ENCODE measurements at places on chromosomes 13 and 19. TPM values are rescaled to one million over a fixed set of nuclear protein-coding genes. Genes with fewer than 3 reads are reported as not detected.
A peak's percentile ranks its signal among the peaks of the same experiment; 100 is the strongest.

- DNase-seq = no peak
Measured at GRCh38 chr13:31011901-31012654, 79.6 kb downstream of the TEX26 start.

- no peak for DNase-seq
Measured at GRCh38 chr13:93079294-93079693, 147.3 kb upstream of the GPC6 start.

Gene CGB8
- polyA plus RNA-seq = not detected

GRCh38 chr19:19491321-19492025 lies 23.9 kb downstream of the TSSK6 start:
- no peak for DNase-seq

DNA sequence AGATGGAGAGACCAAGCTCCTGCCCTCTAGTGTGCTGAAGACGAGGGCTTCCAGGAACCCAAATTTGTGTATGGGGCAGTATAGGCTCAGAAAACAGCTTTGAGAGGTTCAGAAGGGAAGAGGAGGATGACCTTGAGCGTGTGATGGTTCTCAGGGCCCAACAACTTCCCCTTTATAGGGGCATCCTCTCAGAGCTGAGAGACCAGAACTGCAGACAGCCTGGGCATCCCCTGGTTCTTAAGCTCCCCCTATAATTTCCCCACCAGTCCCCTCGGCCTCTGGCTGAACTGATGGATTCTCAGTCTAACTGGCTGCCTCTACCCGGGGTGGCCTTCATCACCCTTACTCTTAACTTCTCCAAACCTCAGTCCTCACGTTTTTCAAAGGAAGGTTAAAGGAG lies 167.5 kb downstream of the URI1 start:
- DNase-seq = no peak

- no peak for DNase-seq
Measured at GRCh38 chr19:6354098-6354674, 7.1 kb upstream of the CLPP start.

- DNase-seq = no peak
Measured at GRCh38 chr13:43783820-43784219, 3.0 kb downstream of the ENOX1 start.

DNA sequence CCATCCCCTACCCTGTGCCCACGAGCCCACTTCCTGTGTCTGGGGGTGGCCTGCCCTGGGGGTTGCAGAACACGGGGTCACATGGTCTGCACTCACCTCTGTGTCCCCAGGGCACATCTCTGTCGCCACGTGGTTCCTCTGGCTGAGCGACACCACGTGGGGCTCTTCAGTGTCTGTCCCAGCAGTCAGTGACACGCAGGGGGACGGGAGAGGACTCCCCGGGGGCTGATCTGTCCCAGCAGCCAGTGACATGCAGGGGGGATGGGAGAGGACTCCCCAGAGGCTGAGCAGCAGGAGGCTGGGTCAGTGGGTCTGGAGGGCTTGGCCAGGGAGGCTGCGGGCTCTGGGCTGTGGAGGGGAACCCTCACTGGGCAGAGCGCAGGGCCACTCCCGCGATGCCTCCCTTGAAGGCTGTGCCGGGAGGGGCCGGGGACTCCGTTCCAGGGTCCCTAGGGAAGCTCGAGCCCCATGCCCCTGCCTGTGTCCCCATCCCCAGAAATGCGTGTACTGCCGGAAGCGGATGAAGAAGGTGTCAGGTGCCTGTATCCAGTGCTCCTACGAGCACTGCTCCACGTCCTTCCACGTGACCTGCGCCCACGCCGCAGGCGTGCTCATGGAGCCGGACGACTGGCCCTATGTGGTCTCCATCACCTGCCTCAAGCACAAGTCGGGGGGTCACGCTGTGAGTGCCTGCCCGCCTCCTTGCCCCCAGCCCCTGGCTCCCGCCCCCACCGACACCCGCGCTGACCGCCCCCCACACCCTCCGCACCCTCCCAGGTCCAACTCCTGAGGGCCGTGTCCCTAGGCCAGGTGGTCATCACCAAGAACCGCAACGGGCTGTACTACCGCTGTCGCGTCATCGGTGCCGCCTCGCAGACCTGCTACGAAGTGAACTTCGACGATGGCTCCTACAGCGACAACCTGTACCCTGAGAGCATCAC lies 174.8 kb downstream of the KDM4B start:
- no peak for DNase-seq

Gene ZNF550
- polyA plus RNA-seq = 25.6 TPM

Gene ERVV-1
- polyA plus RNA-seq = not detected

DNA sequence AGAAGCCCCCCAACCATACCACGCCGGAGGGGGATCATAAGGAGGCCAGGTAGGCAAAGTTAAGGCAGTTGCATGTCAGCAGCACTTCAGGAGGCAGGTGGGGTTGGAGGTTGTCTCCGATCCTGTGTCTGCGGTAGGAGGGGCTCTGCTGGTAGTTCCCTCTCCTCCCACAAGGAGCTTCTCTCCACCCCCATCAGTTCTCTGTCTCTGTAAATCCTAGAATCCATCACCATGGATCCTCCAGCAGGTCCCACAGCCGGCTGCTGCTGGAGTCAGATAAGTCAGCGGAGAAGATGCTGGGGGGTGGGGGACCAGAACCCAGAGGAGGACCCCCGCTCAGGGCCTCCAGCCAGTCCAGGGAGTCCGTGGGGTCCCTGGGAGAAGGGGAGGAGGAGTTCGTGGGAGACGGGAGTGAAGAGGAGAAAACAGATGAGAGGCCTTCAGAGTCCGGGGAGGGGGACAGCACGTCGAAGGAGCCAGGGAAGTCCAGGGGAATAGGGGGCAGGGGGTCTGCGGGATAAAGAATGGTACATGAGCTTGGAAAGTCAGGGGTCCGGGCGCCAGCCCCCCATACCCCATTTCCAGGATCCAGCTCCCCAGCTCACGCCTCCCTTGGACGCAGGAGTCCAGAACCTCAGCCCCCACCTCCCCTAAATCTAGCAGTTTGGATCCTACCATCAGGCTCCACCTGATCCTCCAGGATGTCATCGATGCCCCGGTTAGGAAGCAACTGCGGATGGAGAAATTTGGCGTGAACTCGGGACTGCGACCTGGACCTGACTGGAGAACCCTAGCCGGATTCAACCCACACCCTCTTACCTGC lies 6.3 kb downstream of the MAMSTR start:
- no peak for DNase-seq

- DNase-seq = no peak
Measured at GRCh38 chr13:85332615-85333014, 466.6 kb downstream of the SLITRK6 start.

DNA sequence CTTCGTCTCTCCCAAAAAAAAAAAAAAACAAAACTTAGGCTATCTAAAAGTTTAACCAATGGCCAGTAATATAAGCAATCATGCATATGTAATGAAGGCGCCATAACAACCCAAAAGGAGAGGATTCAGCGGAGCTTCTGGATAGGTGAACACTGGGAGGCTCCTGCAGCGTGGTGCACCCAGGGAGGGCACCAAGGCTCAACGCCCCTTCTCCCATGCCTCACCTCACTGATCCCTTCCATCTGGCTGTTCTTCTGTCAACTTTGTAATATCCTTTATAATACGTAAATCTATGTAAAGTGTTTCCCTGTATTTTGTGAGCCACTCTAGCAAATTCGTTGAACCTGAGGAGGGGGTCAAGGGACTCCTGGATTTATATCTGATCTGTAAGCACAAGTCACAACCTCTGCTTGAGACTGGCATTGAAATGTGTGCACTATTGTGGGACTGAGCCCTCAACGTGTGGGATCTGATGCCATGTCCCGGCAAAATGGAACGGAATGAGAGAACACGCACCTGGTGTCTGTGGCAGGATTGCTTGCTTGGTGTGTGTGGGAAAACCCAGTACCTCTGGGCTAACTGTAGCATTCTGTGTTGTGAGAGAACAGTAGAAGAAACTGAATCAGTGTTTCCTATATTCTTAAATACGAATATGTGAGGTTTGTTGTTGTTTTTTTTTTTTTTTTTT lies 521 bp upstream of the ZNF665 start:
- DNase-seq = no peak

Gene C1QTNF9B
- 0.33 TPM for polyA plus RNA-seq

Gene ZNF677
- 51.9 TPM for polyA plus RNA-seq

DNA sequence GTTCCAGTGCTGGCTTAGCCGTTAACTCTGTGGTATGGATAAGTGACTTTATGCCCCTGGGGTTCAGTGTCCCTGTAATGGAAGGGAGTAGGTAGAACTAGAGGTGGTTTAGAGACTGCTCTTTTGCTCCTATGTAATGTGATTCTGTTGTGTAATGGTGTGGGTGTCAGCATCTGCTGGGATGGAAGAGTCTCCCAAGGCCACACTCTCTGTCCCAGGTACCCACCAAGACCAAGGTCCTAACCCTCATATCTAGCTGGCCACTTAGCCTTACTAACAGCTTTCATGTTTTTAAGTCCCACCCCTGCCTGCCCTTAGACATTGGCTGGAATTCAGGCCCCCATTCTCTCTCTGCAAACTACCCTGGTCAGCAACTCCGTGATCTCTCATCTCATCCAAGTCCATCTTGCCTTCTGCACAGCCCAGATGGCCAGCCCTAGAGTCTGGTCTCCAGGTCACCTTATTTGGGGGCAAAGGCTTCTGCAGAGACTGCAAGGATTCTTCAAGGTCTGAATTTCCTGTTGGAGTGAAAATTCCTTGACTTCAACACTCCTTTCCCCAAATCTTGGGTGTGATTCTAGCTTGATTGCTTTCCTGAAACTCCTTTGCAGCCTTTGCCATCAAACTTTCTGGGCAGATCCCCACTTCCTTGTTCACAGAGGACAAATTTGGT lies 48.4 kb downstream of the SERP2 start:
- DNase-seq = no peak

Gene HSD17B14
- 24.0 TPM for polyA plus RNA-seq

Gene KIR2DL3
- polyA plus RNA-seq = not detected

Gene VSTM1
- not detected for polyA plus RNA-seq

DNA sequence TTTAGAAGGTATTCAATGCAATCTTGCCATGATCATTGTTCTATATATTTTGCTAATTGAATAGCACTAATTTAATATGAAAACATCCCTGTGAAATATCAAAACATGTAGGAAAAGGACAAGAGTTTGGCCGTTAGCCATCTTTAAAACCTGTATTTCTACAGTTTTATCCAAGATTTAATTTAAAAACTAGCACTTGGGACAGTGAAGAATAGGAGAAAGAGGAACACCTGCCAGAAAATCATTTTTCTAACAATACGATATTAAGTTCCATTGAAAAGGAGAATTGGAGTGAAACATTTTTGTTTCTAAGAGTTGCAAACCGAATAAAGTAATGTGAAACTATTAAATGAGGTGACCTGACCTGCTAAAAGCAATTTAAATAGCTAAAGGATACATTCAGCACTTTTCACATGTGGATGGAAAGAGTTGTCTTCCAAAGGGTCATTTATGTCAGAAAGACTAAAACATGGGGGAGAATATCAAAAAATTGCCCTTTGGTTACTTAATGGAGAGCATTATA lies 1673.6 kb upstream of the MIR17HG start:
- DNase-seq = no peak

Gene LHB
- polyA plus RNA-seq = not detected

Gene NLRP7
- polyA plus RNA-seq = not detected

DNA sequence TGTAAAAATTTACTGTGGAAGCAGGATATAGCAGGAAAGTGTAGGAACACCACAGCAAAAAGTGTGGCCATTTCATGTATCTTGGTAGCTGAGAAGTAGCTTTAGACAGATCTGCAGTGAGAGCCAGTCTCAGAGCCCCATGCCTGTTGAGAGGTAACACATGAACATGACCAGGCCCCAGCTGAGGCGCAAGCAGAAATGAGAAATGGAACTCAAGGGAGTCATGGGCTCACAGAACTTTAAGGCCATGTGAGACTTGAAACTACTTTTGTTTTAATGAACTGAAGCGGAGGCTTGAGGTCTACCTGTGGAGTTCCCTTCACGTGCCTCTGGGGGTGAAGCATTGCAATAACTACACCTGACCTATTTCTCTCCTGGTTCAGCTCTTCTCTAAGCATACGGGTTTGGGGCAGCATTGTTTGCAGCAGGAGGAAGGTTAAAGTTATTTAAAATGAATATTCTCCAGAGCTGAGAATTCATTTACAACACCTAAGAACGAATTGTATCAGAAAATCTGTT lies 3.3 kb downstream of the MYO16 start:
- DNase-seq = no peak

Gene MCF2L
- 26.3 TPM for polyA plus RNA-seq

Gene TMEM150B
- 1.6 TPM for polyA plus RNA-seq

DNA sequence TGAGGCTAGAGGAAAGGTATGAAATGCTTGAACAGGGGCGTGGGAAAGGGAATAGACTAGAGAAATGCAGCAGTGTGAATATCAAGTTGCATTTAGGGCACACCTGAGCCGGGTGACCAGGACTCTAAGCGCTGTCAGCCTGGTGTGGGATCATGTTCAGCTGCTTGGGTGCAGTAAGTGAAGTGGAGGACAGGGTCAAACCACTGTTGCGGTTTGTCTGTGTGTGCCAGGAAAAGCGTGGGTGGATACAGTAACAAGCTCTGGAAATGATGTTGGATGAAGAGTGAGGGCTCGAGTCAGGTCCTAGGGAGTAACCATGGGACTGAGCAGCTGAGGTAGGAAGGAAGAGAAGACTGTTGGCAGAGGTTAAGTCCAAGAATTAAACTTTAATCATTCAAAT lies 15.8 kb downstream of the DGKH start:
- DNase-seq = no peak

DNA sequence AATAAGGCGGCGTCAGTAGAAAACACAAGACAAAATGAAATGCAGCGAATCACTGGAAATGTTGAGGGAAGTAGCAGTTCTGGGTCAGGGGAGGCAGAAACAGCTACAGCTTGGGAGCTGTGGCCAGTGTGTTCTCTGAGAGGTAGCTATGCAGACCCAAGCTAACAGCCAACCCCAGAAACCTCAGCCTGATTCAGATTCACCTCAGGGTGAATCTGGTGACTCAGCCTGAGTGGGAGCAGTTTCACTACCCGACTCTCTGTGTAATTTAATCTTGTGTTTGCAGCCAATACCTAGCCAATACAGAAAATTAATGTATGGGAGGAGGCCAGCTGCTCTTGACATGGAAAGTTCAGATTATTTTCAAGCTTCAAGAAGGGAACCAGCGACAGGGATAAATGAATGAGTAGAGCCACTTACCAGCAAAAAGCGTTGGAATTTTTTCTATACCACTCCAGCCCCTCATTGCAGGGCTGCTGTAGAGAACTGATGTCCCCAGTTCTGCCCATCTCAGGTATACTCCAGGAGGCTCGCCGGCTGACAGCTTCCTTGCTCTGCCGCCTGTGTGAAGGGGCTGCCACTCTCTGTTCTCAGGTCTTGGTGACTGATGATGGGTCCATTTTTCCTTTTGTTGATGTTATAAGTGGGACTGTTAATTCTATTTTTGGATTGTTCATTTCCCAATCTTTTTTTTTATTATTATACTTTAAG lies 8.9 kb downstream of the IGFL3 start:
- no peak for DNase-seq

Gene SYNGR4
- 0.67 TPM for polyA plus RNA-seq

DNA sequence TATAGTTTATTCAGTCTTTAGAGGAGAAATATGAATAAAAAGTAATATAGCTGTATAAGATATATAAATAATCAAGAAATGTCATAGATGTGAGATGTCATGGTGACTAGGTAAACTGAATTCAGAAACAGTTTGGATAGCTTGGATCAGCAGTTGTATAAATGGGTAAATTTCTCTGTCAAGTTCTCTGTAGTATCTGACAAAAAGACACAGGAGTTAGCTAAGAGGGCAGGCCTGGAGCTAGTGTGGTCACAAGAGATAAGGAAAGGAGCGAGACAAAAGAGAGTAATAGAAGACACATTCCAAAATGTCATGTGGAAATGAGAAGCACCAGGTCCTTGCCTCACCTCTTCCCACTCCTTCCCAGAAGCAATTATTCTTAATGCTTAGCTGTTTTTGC lies 349.0 kb downstream of the LMO7 start:
- no peak for DNase-seq

- DNase-seq = peak; percentile 35
Measured at GRCh38 chr13:79869326-79869725, 388.4 kb downstream of the NDFIP2 start.

Gene F7
- 2.6 TPM for polyA plus RNA-seq

GRCh38 chr13:69124996-69125395 lies 982.6 kb upstream of the ATXN8OS start:
- no peak for DNase-seq

All from right renal cortex interstitium (tissue), 3 donors.